ENCODE measurements at places on chromosomes 7 and 10. TPM values are rescaled to one million over a fixed set of nuclear protein-coding genes. Genes with fewer than 3 reads are reported as not detected.

The LRWD1 gene
- 29.4 TPM for total RNA-seq

The CRPPA gene
- total RNA-seq: 0.65 TPM

The GPR85 gene
- not detected for total RNA-seq

The BPGM gene
- total RNA-seq: 17.4 TPM

The ECD gene
- total RNA-seq: 24.8 TPM

The AKR1C8 gene
- not detected for total RNA-seq

All from A549 treated with AZD2906 at 1 μM for 4 hours (cell line).